ENCODE measurements at places on chromosomes 2 and 18.
A peak's percentile ranks its signal among the peaks of the same experiment; 100 is the strongest.

DNA sequence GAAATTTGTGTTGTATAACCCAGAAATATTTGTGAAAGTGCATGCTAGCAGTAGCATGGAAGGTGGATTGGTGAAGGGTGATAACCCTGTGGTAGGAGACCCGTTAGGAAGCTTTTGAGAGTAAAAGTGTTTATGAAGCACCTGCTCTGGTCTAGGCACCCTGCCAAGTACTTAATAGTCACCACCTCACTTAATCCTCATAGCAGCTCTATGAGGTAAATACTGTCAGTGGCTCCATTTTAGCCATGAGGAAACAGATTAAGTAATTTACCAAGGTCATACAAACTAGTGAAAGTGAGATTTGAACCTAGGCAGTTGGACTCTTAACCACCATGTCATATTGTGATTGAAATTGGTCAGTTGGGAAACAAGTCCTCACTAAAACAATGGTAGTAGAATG lies 66.8 kb downstream of the TET3 start:
- DNase-seq = no peak

DNA sequence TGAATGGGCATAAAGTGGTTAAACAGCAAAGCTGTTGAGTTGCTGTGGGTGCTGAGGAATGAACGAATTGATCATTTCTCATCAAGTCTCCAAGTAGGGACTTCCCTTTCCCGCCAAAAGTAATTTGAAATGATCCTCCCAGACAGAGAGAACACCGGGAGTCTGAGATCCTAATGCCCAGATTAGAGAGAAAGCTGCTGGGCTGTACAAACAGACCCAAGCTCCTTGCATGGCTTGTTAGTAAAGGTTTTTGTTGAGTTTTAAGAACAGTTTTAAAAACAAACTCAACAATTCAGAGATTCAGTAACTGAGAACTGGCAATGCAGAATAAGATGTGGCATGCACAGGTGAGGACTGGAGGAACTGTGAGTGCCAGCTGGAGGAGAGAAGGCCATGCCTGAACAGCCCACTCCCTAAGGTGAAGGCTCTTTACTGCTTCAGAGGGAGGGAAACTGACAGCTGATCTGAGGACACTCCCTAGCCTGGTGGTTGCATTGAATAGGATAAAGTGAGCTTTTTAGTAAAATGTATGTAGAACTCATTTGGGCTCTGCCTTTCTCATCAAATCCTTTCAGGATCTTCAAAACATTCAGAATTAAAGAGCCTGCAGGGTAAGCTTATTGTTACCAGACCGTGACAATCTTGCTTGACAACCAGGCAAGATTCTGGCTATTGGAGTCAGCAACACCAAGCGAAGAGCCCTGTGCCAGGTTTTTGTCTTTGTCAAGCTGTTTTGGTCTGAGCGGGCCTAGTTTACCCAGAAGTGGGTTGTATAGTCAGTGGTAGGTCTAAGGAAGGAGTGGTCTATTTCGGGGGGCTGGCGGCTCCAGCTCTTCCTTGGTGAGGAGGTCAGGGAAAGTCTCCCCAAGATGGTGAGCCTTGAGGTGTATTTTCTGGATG lies 63.2 kb upstream of the IGFBP5 start:
- no peak for DNase-seq

- DNase-seq = peak; percentile 99
Observed at GRCh38 chr18:59744271-59744721, 47.1 kb upstream of the CCBE1 start.

DNA sequence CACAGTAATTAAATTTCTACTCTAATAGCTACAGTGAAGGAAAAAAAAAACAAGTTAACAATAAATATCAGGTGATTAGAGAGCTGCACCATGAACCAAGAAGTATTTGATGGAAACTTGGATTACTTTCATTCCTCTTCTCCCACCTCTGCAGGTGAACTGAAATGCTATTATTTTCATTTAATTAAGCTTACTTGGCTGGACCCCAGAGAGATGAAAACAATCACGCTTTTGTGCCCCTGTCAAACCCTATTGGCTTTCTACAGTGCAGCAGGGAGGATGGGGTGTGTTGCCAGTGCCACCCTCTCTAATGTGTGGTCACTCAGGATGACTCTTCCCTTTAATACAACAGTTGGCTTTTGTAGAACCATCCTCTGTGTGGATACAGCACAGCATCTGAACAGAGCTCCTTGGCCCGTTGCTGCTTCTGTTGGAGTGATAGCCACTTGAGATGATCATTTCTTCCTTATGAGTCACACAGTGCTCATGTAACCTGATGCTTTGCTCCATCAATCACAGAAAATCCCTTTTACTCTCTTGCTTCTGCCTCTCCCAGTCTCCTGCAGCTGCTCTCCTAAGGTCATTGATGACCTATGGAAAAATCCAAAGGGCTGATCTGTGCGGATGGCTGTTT lies 5.5 kb upstream of the ARL4C start:
- DNase-seq = peak; percentile 85
